ENCODE measurements at places on chromosomes 6 and 20.

DNA sequence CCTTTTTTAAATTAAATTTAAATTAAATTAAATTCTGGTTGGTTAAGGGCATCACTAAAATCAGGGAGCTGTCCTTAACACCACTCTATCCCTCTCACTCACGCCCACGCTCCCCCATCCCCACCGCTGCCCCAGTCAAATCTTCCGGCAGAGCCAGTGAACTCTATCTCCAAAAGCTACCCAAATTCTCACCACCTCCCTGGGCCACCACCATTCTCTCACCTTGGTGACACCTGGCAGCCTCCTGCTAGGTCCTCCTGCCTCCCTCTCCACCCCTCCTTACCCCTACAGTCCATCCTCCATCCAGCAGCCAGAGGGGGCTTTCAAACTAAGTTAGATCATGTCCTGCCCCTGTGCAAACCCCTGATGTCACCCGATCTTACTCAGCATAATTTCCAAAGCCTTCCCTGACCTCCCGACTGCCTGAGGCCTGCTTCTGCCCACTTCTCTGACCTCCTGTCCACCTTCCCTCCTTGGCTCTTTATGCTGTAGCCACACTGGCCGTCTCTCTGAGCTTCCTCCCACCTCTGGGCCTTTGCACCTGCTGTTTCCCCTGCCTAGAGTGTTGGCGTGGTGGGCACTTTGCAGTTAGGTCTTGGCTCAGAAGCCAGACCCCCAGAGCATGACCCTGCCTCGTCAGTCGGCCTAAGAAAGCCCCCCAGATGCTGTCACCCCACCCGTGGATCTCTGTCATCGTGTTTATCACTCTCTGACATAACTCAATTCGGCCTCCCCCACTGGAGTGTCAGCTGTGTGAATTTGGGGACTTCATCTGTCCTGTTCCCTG lies 24.7 kb downstream of the PTGIS start:
- no peak for DNase-seq

DNA sequence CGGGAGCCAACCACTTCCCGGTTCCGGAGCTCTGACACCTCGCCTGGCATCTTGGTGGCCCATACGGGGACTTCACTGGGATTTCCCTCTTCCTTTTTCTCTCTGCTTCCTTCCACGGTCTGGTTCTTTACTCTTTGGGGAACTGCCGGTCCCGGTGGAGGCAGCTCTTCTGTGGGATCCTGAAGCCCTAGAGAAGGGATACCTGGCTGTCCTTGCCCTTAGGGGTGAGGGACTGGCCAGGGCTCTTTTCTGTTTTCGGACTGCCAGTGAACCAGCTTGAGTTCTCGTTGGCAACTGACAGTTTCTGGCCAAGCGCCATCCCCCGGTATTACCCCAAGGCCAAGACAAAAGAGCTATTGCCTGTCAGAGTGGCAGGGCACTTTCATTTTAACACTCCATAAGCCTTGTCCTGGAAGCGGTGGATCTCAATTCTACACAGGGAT lies 880 bp upstream of the CPXM1 start:
- no peak for DNase-seq

- no peak for DNase-seq
Observed at GRCh38 chr6:25094726-25095125, 159.0 kb upstream of the RIPOR2 start.

DNA sequence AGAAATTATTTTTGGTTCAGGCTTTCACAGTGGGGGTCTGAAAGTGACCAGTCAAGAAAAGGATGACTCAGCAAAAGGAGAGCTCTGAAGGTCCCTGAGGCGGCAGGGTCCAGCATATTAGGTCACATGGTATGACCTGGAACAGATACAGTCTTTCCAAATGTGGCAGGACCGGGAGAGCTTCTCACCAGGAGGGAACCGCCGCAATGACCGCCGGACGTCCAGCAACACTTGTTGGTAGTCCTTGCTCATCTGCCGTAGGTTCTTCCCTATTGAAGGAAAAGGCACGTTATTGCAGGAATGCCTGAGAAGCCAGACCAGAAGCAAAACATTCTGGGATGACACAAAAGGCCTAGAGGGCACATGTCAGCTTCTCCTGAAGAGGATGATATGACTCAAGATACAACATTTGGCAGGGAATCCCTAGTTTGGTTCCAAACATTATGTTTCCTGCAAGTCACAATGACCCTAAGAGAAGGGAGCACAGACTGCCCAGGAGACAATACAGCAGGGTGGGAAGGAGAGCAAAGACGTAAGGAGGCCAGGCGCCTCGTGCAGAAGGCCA lies 17.4 kb downstream of the TBC1D20 start:
- DNase-seq = no peak

GRCh38 chr6:105401247-105402089 lies 1.4 kb downstream of the PREP start:
- DNase-seq = no peak

DNA sequence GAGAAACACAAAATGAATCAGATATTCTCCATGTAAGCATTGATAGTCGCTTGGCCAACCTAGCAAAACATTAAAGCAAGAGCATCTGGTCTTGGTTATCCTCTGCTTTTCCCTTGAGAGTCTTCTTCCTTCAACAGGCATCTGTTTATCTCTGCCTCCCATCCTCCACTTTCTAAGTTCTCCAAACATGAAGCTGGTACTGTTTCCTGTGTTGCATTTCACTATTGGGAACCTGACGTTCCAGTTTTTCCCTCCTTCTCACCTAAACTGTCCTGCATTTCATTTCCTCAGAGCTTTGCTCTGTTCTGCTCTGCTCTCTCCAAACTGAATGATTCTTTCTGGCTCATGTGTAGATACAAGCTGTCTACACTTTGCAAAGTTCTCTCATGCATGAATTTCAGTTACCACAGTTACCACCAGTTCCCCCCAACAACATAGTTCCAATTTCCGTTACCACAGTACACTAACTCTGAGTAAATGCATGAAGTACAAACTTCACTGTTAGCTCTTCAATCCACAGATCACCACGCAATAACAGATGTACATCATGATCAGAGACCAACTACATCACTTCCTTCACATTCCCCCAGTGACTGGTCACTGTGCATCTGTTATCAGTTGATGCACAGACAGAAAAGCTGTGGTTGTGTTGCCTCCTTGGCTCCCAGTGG lies 86.7 kb upstream of the F13A1 start:
- DNase-seq = no peak

DNA sequence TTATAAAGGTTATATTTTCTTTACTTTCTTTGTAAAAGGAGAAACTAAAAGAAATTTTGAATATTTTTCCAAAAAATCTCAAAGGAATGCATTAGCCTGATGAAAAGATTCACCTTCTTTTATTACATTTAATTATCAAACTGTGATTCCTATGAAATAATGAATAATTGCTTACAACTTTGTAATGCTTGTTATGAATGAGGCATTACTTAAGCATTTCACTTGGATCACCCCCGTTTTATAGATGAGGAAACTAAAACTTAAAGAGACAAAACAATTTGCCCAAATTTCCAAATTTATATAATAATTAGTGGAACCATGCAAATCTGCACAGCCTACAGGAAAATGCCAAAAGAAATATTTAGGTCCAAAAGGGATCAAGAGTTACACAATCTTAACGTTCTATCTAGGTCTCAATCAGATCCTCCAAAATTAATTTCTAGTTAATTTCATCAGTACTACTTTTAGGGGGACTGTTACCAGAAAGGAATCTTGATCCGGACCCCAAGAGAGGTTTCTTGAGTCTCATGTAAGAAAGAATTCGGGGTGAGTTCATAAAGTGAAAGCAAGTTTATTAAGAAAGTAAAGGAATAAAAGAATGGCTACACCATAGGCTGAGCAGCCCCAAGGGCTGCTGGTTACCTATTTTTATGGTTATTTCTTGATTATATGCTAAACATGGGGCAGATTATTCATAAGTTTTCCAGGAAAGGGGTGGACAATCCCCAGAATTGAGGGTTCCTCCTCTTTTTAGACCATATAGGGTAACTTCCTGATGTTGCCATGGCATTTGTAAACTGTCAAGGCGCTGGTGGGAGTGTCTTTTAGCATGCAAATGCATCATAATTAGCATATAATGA lies 288.0 kb downstream of the ADGB start:
- DNase-seq = no peak

DNA sequence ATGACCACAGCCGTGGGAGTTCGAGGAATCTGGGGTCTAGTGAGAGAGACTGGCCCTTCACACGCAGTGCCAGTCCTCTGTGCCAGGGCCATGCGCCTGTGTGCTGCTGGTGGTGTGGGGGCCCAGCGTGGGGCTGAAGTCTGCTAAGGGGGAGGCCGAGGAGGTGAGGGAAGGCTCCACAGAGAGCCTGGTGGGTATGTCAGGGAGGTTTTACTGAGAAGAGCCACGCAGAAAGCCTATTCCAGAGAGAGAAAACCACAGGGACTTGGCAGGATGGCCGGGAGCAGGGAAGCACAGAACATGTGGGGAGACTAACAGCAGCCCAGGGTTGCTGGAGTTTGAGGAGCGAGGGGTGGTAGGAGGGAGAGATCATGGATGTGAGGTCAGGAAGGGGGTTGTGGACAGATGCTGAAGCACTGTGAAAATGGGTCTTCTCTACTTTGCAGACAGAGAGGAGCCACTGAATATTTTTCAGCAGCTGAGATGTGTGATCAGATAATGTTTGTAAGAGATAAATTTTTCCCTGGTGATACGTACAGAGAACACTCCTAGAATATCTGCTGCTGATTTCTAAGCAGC lies 35.3 kb downstream of the DUSP22 start:
- DNase-seq = no peak

DNA sequence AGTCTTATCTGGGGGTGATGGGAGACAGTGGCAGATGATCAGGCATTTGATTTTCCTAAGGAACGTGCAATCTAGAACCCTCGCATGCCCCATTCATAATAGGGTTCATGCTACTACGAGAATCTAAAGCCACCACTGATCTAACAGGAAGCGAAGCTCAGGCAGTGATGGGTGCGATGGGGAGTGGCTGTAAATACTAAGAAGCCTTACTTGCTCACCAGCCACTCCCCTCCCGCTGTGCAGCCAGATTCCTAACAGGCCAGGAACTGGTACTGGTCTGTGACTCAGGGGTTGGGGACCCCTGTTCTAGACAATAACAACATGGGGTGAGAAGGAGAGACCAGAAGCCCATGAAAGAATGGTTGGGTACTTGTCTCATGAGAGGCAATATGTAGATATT lies 4.5 kb downstream of the TREML4 start:
- DNase-seq = no peak

GRCh38 chr6:165321555-165322145 lies 12.2 kb upstream of the C6orf118 start:
- DNase-seq = no peak

- no peak for DNase-seq
Observed at GRCh38 chr6:98325366-98325765, 509.0 kb upstream of the POU3F2 start.

- no peak for DNase-seq
Observed at GRCh38 chr6:163872335-163872734, 457.8 kb downstream of the QKI start.

GRCh38 chr20:20926222-20926905 lies 179.8 kb downstream of the LINC00237 start:
- no peak for DNase-seq

DNA sequence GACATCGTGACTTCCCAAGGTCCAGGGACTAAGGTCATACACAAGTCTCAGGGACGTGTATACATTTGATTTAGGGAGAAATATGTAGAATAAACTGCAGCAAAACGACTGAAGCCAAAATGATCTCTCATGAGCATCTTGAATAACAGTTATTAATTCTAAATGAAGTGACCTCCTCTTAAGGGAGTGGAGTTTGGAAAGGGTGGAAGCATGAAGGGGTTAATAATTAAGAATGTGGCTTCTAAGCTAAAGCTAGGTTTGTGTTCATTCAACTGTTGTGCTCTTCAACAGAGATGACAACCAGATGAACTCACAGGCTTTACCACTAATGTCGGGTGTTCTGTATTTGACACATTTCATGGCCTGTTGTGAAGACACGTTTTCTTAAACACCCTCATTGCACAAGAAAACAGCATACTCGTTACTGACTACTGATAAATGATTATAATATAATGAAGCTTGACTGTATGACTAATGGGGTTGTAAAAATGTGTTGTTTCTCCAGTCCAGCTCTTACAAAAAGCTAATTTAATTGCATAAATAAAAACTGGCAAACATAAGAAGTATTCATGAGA lies 1.5 kb downstream of the PPP1R14C start:
- no peak for DNase-seq

- DNase-seq = no peak
Observed at GRCh38 chr20:53281557-53282117, 309.5 kb downstream of the TSHZ2 start.

DNA sequence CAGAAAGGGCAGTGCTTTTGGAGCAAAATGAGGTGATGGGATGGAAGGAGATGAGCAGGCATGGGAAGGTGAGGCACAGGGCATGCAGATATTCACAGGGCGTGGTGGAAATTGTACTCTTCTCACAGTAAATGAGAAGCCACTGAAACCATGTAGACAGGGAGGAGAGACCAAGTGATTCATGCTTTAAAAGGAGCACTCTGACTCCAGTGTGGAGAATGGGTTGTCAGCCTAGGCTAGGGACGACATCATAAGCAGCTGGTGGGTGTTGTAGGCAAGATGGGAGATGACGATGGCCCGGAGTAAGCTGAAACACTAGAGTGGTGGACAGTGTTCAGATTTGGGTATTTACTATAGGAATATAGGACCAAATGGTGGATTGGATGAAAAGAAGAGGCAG lies 18.4 kb downstream of the PDE7B start:
- DNase-seq = no peak

DNA sequence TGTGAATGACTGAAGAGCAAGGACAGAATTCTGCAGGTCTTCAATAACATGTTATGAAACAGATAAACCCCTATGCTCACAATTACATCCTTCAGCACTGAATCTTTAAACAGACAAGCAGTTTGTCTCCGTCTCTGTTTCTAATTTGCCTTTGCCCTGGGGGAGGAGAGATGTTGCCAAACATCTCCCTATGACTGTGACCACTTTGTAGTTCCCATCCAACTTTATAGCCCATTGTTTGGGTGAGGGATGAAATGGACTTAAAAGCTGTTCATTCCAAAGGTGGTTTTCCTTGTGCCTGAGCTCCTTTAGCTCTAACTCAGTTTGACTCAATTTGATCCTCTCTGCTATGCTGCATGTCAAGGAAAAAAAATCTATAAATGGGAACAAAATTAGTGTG lies 19.5 kb upstream of the ADTRP start:
- no peak for DNase-seq

DNA sequence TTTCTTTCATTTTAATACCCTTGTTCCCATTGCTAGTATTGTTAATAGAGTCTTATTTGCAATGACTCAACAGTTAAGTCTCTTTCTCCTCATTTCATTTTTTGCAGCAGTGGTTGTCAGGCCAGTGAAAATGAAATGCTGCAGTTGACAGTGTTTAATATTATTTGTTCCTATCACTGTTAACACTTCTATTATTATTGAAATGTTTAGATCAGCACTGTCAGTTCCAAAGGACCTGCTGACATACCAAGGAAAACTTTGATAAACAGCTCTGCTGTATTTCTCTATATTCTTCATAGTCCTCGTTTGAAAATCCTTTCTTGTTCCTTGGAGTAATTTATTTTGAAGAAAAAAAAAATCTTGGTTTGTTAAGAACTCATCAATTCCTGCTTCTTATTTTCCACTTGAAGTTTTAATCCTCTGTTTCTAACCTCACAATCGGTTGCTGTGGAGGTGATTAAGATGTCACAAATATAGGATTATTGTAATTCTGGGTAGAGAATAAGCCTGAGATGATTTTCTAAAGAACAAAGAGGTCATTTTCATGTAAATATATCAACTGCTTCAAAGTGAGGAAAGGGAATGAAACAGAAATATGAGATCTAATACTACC lies 1065.9 kb upstream of the CITED2 start:
- no peak for DNase-seq

Data from central memory CD4-positive, alpha-beta T cell (primary cell).